Ammon's horn (tissue), 1 donor: ENCODE measurements at places on chromosomes 2 and 18.
A peak's percentile ranks its signal among the peaks of the same experiment; 100 is the strongest.

GRCh38 chr2:95390272-95390880, 12.1 kb upstream of the FAHD2A start:
- no peak for DNase-seq

- DNase-seq = no peak
These were observed 41.6 kb downstream of the SEMA4F start for GRCh38 chr2:74695663-74696062.

- no peak for DNase-seq
These were observed 1.6 kb downstream of the MFSD2B start for GRCh38 chr2:24011250-24012104.

- DNase-seq = no peak
These were observed 35.0 kb downstream of the TMEM177 start for GRCh38 chr2:119713819-119714490.

GRCh38 chr18:13202571-13202970, 16.0 kb upstream of the LDLRAD4 start:
- no peak for DNase-seq

DNA sequence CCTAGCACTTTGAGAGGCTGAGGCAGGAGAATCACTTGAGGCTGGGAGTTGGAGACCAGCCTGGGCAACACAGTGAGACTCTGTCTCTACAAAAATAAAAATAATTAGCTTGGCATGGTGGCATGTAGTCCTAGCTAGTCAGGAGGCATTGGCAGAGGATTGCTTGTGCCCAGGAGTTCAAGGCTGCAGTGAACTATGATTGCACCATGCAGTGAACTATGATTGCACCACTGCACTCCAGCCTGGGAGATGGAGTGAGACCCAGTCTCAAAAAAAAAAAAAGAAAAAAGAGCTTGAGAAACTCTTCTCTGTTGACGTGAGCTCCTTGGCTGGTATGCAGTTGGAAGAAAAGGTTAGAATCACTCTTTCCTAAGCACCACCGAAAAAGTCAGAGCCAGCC, 125.1 kb upstream of the TNP1 start:
- no peak for DNase-seq

- DNase-seq = peak; percentile 56
These were observed at the start of gene ANKRD29 for GRCh38 chr18:23662309-23663263. TSS of gene ANKRD29 (minus strand) at chr18:23662911. CDS start at chr18:23662730, 181 bp downstream.

- DNase-seq = no peak
These were observed 38.4 kb downstream of the KIF1A start for GRCh38 chr2:240781471-240782220.

DNA sequence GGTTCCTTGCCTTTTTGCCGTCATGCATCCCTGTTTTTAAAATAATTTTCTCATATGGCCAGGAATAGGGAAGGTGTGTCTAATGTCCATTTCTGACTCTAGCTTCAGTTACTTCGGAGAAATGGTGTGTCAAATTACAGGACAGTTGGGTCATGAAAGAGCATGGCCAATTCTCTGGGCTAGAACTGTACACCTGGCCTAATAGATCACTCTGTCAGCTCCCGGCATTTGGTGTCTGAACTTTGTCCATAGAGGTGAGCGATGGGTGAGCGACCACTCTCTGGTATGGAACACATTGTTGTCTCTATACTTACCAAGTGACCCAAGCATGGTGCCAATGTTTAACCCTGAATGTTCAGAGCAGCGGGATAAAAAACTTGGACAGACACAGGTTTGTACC, 38.3 kb upstream of the ASB18 start:
- DNase-seq = no peak

DNA sequence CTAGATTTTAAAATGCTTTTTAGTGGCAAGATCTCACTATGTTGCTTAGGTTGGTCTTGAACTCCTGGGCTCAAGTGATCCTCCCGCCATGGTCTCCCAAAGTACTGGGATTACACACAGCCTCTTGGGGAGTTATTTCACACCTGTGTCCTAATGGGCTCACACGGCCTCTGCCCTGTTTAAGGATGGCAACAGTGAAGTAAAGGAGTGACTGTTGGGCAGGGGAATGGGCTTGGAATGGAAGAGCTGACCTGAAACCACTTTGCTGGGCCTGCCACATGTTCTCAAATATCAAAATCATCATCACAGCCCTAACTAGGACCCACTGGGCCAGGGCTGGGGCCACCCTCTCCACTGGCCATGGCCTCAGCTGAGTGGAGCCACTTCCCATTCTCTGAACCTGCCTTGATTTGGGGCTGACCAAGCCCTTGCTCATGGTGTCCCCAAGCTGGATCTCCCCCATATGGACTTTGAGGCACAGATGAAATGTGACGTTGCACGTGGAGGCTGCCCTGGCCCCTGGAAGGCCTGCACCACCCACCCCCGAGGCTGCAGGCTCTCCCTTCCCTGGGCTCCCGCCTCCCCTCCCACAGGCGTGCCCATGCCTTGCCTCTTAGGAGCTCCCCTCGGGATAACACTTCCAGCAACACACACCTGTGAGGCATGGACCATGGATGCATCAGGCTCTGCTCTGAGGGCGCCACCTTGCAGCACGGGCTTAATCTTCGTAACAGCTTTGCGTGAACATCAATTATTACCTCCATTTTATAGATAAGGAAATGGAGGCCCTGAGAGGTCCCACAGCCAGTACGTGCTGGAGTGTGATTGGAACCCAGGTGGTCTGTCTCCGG, 71.8 kb upstream of the SMAD7 start:
- no peak for DNase-seq

DNA sequence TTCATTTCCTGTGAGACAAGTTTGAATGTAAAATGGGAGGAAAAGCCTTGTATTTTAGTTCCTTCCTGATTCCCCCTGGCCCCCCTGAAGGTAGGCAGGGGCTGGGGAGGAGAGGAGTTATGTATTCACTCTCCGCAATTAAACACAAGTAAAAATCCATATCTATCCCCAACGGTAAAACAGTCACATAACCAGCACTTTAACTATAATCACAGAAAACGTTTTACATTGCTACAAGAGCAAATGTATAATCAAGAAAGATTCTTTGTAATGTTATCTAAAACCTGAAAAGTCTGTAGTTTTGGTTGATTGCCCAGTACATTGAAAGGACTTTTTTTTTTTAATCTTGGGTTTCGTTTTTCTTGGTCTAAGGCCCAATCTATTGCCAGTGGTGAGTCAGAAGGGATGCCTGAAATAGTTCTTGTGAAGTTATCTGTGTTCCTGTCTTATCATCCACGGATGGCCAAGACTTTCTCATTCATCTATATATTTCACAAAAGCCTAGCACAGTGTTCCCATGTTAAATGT, 34.5 kb upstream of the CCNYL1 start:
- no peak for DNase-seq

DNA sequence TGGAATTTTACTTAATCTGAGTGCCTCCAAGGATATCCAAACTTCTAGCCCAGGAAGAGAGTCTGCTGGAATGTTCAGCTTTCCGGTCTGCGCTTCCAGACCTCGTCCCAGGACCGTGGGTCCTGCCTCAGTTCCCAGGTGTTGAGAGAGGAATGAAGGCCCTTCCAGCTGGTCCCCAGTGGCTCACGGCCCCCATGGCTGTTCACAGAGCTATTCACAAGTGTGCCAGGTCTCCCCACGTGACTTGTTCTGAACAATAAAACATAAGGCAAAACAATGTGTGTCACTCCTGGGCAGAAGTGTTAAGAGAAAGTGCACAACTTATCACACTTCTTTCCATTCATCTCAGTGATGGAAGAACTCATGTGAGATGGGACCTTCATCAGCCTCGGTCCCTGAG, 20.1 kb upstream of the TEX51 start:
- DNase-seq = no peak

GRCh38 chr18:48308755-48309575, 100.2 kb downstream of the ZBTB7C start:
- DNase-seq = no peak

- no peak for DNase-seq
These were observed 241.3 kb downstream of the PRKCE start for GRCh38 chr2:45892757-45893156.

DNA sequence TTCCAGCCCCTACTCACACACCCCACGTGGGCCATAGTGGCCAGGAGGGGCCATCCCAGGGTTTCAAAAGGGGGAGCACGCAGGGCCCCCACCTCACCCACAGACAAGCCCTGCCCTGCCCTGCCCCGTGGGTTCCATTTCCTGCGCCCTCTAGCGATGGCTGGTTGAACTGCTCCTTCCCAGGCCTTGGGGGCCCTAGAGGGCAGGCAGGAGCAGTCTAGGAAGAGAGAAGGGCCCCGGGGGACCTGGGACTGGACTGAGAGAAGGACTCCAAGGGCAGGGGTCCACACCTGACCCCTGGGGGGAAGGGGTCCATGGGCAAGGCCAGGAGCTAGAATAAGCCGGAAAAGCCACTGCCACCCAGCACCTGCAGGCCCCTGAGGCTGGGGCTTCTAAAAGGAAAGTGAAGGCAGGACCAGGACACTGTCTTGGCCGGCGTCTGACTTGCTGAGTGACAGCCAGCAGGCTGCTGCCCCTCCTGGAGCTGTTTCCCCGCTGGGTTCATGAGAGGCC, 10.1 kb downstream of the CYP26B1 start:
- DNase-seq = peak; percentile 64

- no peak for DNase-seq
These were observed 48.0 kb downstream of the MGAT5 start for GRCh38 chr2:134301928-134302260.

DNA sequence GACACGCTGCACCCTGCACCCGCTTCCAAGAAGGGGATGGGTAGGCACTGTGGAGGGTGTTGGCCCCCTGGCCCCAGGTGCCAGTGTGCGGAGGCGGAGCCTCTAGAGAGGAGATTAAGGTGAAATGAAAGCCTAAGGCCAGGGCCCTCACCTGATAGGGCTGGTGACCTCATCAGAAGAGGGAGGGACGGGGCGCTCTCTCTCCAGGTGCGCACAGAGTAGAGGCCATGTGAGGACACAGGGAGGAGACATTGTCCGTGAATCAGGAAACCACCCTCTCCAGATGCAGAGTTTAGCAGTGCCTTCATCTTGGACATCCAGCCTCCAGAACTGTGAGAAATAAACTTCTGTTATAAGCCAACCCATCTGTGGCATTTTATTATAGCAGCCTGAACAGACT, 62.3 kb downstream of the PSMG2 start:
- no peak for DNase-seq

DNA sequence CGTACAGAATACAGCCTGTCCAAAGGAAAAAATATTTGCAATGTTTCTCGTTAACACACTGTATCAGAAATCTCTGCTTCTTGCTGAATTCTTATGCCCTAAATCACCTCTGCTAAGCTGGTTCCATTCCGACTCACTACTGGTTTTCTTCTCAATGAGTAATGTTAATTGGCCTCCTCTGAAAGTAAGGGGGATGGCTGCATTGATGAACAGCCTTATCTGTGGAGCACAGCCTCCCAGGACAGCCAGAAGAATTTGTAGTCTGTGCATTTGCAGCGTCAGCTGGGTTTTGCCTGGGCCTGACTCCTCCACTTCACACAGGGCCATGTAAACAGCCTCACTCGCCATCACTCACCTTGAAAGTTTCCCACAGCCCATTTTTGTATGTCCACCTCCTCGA, 127.7 kb downstream of the RNF152 start:
- no peak for DNase-seq

DNA sequence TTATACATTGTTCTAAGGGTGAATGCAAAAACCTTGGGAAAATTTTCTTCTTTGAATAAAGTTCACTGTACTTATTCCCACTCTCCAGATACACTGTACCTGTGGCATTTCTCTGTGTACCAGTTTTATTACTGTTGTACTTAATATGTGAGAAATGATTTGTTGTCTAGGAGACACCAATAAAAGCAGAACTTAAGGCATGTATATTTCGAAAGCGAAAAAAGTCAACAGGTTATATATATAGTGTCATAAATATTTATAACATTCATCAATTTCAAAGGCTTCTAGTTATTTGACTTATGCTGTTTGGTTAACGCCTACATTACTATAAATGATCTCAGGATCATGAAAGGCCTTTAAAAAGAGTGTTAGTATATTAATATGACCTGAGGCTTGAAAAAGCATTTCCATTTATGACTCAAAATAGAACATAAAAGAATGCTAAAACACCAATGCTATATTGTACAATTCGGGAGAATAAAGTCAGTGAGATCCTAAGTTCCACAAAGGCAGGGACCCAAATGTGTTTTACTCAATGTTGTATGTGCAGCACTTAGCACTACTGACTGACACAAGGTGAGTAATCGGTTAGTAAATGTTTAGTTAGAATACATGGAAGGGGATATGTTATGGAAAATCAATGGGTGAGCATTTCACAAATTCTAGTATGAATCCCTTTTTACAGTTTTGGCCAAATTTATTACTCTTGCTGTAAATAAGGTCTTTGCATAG, 32.2 kb upstream of the HNRNPA3 start:
- no peak for DNase-seq

GRCh38 chr2:15302154-15302553, 259.0 kb downstream of the NBAS start:
- DNase-seq = peak; percentile 5

DNA sequence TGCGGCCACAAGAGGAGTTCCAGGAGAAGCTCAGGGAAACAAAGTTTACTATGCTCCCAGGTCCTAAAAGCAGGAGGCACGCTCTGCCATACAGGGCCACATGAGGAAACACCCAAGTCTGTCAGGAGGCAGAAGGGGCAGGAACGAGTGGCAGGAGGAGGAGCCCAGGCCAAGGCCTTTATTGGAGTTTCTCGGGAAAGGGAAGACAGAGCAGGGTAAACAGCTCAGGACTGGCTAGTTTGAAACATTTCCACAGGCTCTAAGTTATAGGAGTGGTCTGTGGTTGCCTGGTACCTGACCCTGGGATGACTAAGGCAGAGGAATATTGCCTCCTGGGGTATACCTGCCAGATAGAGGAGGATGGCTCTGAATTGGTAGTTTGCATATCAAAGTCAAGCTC, 3.7 kb upstream of the ZNF638 start:
- no peak for DNase-seq

GRCh38 chr2:106168657-106169056, 25.4 kb downstream of the UXS1 start:
- no peak for DNase-seq

DNA sequence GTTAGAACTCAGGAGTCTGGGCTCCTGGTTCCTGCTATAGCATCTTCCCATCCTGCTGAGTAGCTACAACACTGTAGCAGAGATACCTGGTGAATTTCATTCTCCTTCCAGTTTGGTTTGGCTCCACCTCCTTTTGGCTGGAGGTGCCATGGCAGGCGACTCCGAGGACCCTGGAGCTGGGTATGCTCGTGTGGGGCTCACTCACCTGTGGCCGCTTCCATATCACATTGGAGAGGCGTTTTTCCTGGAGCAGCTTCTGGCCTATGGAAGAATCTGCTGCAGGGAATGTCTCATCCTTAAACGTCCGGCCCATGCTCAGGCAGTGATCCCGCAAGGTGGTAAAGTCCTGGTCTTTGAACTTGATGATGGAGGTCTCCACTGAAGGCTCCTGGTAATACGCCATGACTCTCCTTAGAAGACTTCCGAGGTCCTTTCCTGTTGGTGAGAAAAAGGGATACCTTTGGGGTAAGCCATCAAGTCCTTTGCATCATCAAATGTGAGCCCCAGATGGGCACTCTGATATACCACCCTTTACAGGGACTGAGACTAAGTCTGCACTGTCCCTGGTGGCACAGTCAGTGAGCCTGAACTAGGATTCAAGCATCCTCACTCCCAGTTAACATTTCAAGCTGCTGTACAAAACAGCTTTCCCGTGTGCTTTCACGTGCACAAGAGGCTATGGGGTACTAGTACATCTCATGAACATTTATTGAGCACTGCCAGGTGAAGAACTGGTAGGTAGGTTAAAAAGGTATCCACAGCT, 20.1 kb downstream of the CAPN13 start:
- no peak for DNase-seq
